ENCODE measurements at places on chromosomes 2 and 18.

DNA sequence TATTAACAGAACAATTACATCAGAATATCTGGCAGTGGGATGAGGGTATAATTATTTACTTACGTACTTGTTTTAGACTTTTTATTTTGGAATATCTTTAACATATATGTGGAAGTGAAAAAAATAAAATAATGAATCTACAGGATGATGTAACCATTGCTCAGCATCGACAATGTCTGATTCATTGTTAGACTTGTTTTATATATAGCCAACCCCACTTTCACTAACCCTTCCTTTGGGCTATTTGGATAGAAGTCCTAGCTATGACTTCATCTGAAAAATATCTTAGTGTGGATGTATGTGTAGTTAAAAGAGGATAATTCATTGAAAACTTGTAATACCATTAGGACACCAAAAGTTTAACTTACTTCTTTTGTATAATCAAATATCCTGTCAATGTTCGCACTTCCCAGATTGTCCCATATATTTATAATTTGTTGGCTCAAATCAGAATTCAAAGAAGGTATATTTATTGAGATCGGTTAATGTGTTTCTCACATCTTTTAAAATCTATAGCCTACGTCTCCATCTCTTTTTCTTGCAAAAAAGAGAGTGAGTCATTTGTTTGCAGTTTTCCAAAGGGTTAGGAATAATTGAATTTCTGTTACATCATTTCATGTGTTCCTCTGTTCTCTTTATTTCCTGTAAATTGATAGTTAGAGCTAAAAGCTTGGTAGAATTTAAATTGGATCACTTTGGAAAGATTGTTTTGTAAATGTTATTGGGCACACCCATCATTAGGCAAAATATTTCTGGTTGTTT is 506.1 kb upstream of the FAM98A start:
- DNase-seq: no peak

DNA sequence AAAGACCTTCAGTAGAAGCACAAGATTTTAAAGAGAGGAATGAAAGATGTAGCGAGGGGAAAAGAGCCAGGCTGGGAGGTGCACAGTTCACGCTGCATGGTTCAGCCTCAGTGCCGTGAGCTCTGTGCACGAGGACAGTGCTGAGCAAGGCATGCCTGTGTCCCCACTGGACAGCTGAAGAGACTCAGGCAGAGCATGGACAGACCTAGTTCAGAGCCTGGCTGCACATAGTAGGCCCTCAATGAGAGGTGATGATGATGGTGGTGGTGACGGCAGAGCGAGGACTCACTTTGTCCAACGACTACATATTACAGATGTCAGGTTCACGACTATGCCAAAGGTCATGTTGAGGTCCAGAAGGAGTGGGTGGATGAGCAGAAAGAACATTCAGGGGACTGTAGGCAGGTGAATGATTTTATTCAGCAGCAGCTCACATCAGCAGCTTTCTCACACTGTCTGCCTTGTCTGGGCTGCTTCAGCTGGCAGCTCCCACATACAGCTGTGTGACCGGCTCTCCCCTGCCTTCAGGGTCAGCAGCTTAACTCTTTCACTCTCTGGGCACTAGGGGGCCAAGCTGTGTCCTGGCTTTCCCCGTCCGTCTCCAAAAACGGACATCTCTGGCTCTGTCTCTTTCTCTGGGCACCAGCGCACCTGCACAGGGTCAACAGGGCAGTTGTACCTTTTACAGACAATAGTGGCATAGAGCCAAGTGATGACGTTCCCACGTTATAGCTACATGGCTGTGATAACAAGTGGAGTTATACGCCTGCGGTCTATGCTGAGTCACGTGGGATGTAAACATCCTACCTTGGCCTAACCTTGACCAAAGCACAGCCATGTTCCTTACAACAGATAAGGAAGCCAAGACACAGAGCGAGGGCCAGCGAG is 128.8 kb upstream of the MSH6 start:
- no peak for DNase-seq

- no peak for DNase-seq
Measured at GRCh38 chr2:209977386-209978239, 24.8 kb upstream of the RPE start.

- DNase-seq: no peak
Measured at GRCh38 chr2:105873281-105873680, 128.6 kb downstream of the NCK2 start.

DNA sequence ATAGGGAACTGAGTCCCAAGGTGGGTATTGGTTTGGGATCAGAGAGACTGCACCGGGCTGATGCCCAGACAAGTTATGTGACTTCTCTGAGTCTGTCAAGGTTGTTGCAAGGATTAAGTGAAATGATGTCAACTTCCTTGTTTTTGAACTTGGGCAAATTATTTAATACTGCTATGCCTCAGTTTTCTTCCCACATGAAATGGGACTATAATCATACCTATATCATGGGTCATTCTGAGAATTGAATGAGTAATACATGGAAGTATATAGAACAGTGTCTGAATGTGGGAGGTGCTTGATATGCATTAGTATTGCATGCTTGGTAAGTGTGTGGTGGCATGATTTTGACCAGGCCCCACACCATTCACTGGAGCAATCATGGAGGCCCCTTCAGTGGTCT is 99.0 kb downstream of the PRKCE start:
- DNase-seq: no peak

- DNase-seq: no peak
Measured at GRCh38 chr2:100944617-100945432, 57.3 kb upstream of the RPL31 start.

DNA sequence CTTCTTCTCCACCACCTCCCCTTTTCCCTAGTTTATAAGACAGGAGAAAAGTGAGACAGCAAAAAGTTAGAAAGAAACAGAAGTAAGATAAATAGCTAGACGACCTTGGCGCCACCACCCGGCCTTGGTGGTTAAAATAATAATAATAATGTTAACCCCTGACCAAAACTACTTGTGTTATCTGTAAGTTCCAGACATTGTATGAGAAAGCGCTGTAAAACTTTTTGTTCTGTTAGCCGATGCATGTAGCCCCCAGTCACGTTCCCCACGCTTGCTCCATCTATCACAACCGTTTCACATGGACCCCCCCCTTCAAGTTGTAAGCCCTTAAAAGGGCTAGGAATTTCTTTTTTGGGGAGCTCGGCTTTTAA is 1.5 kb upstream of the BUB1 start:
- no peak for DNase-seq

GRCh38 chr18:78735131-78736014 is 244.2 kb upstream of the SALL3 start:
- DNase-seq: no peak

GRCh38 chr2:29561181-29561580 is 360.2 kb downstream of the ALK start:
- DNase-seq: no peak

DNA sequence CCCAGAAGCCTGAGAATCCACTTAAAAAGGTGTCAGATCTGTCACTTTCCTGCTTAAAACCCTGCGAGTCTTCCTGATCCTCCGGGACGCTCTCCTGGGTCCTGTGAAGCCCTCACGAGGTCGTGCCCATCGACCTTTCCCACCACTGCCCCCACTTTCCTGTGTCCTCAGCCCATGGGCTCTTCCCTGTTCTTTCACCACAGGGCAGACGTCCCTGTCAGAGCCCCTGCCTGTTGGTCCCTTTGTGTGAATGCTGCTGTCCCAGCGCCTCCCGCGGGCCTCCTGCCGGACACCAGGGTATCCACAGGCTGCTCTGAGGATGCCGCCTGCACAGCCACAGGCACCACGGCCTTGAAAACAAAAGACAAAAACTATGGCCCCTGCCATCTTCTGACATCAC is 125.6 kb downstream of the TMEM18 start:
- DNase-seq: no peak

DNA sequence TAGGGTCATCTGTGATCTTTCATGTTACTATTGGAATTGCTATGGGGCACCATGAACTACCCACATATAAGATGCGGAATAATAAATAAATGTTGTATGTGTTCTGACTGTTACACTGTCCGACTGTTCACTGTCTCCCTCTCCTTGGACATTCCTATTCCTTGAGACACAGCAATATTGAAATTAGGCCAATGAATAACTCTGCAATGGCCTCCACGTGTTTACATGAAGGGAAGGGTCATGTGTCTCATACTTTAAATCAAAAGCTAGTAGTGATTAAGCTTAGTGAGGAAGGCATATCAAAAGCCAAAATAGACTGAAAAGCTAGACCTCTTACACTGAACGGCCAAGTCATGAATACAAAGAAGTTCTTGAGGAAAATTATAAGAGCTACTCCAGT is 751.3 kb downstream of the SOCS6 start:
- no peak for DNase-seq

GRCh38 chr2:196274387-196274809 is 103.0 kb upstream of the STK17B start:
- DNase-seq: no peak

DNA sequence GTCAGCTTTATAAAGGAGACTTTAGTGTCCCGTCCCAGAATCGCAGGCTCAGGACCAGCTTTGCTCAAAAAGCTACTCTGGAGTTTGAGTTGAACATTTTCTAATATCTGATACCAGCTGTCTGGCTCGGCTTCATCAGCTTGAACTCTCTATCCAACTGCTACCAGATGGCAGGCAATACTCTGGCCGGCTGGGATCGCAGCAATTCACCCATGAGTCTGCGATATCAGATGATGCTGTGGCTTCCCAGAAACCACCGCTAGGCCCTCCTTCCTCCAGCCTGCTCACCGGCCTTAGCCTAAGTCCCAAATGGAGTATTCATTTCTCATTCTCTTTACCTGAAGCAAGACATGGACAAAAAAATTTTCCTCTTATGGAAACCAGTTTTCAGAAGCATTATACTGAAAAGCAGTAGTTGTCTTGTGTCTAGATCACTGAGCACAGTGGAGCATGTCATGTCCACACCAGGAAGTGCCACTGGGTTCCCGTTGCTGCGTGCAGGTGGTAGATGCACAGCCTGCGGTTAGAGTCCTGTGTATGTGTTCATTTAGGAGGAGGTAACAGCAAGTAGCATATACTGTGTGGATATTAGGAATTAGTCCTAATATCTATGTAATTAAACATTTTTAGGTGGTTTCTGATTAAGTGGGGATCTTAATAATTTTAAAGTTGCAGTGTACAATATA is 162.0 kb upstream of the SOX11 start:
- DNase-seq: no peak

- DNase-seq: no peak
Measured at GRCh38 chr2:14909795-14910194, 277.3 kb downstream of the LRATD1 start.

DNA sequence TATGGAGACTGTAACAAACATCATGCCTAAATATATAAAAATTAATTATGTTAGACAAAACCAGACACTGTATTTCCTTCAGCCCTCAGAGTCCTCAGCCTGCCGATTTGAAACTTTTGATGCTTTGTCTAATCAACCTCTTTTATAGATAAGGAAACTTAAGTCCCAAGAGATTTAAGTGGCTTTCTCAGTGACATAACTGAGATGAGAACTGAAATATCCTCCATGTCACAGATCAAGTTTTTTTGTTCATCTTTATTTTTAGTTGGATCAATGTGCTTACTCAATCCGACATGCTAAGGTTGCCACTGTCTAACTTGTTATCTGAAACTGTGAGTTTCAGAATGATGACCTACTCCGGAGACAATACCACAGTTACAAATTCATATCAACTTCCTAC is 72.3 kb downstream of the BARD1 start:
- DNase-seq: no peak

- DNase-seq: no peak
Measured at GRCh38 chr2:127700527-127701192, 637 bp upstream of the SFT2D3 start.

GRCh38 chr2:135657806-135658582 is 83.7 kb upstream of the UBXN4 start:
- no peak for DNase-seq

DNA sequence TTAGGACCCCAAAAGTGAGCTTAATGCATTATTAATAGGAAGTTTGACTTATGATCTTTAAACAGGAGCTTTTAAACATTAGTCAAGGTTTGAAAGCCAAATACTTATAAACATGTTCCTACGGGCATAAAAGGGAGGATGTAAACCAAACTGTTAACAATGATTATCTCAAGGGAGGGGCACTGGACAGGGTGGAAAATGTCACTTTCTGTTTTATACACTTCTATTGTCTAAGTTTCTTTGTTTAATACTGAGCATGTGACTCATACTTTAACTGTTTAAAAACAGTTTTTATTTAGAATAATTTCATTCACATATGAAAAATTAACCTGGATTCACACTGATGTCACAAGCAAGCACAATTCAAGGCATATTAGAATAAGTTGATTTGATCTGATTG is 18.3 kb upstream of the ITGA6 start:
- DNase-seq: no peak

- no peak for DNase-seq
Measured at GRCh38 chr18:57941841-57942489, 102.1 kb upstream of the NEDD4L start.

- no peak for DNase-seq
Measured at GRCh38 chr2:86237172-86237571, 37.9 kb downstream of the MRPL35 start.

DNA sequence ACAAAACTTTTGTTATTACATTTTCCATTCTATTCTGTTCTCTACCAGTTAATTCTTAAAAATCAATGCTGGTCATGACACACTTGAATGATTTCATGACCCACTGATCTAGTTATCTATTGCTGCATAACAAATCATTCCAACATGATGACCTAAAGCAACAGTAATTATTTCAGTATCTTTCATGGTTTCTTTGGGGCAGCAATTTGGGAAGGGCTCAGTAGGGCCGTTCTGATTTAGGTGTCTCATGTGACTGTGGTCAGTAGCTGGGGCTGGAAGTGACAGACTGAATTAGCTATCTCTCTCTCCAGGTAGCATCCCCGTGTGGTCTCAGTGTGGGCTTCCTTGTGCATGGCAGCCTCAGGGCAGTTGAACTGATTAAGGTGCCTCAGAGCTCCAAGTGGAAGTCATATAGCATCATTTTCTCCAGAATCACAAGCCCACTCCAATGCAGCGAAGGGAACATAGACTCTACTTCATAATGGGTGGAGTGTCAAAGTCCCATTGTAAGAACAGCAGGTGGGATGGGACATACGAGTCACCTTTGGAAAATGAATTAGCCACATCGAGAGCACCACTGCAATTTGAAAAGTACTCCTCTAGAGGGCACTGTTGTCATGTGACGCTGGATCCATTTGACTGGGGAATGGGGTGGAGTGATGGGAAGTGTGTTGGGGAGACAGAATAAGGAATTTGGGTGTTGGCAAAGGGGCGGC is 39.1 kb upstream of the FAM136A start:
- DNase-seq: peak; percentile 33

DNA sequence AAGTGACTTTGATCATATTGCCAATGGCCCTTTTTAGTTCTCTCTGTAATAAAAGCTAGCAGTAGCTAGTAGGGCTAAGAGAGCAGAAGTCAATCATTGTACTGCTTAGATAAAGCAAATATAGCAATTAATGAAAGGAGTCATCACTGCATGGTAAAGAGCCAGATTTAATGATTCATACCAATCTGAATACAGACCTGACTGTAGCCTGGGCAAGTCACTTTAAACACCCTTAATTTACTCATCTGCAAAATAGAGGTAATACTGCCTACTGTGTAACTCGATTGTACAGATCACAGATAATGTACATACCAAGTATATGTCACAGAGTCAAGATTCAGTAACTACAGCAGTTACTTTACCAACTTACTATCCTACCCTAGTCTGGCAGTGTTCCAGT is 63.6 kb downstream of the ASXL2 start:
- DNase-seq: no peak

- DNase-seq: no peak
Measured at GRCh38 chr2:64779117-64779690, 125.5 kb upstream of the SERTAD2 start.

Data from NCI-H1092 (cell line).